ENCODE measurements at places on chromosomes 11 and 22.

DNA sequence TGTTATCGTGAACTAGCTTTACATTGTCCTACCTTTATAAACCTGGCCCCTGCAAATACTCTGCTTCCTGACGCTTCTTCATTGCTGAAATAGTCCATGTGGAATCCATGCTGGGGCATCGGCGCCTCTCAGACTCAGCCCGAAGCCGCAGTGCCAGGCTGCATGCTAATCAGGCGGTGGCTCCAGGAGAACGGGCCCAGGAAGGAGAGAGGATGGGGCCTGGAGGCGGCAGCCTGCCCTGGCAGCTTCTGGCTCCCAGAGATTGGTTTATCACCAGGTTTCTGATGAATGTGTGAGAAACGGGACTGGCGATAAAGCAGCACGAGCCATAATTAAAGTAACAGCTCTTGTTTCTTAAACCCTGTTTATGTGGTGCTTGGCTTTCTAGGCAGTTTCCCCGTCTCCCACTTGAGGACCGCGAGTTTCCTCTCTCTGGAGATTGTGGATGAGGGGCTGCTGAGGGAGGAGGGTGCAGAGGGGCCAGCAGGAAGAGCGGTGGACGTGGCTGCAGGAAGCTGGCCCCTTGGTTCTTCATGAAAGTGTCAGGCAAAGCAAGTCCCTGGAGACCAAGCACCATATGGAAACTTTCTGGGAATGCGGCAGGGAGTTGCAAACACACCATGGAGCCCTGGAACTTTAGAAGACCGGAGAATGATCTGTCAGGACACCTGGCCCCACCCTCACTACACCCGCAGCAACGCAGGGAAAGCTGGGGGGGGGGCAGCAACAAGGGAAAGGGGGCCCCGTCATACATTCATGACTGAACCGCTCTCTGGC lies 93.4 kb downstream of the NTM start:
- DNase-seq: no peak

GRCh38 chr11:80771017-80771416 lies 1330.2 kb upstream of the TENM4 start:
- no peak for DNase-seq

- no peak for DNase-seq
Observed at GRCh38 chr22:17086788-17087497, 2.1 kb downstream of the IL17RA start.

DNA sequence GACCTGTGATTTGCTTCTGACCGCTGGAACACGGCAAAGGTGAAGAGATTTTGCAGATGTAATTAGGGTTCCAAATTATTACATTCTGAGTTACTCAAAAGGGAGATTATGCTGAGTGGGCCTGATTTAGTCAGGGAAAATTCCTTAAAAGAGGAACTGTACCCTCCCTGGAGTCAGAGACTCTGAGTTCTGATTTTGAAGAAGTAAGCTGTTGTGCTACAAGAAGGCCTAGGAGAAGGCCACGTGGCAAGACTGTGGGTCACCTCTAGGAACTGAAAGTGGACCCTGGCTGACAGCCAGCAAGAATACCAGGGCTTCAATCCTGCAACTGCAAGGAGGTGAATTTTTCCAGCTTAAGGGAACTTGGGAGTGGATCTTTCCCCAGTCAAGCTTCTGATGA lies 45.3 kb downstream of the CHRDL2 start:
- DNase-seq: no peak
